Activated CD4-positive, CD25-positive, alpha-beta regulatory T cell treated with anti-CD3 and anti-CD28 coated beads, Interleukin-2, amount 50 U/mL, for 72 hours (primary cell): ENCODE measurements at places on chromosomes 13 and 19.

DNA sequence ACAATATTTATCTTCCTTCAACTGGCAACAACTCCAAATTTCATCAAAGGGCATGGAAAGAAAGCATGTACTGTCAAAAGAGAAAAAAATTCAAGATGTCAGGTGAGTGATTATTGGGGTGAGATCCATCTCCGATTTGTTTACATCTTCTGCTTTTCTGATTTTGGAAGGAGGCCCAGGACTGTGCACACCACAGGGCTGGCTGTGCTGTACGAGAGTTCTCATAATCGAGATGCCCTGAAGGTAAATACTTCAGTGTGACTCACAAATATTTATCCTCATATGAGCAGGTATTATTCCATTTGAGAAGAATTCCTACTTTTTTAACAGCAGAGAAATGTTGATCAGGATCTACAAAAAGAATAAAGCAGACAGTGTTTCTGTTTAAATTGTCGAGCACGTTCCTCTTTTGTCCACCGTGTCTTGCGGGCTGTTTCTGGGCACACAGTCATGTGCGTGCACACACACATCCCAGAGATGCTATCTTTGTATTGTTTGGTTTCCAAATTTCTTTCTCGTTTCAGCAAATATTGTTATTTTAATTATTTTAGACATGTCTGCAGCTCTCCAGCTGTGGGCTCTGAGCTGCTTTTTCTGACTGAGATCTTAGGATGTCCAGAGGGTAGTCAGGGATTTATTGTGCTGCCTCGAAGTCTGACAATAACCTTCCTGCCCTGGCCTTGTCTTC is 103.8 kb downstream of the KL start:
- DNase-seq = no peak

DNA sequence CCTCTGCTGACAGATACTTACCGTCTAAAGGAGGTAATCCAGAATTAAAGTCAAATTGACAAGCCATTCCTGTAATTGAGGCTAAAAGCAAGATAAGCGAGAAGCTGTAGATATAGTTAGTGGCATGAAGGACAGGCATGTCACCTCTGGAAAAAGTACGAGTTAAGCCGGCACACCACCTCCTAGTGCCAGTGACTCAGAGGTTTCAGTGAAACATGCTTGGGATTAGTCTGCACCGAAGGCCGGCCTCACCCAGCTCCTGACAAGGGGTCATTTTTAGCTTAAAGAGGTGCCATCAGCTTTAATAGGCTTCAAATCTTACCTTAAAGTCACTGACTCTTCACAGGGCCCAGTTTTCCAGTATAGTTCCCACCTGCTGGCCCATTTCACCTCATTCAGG is 838.0 kb downstream of the UQCRFS1 start:
- no peak for DNase-seq

- no peak for DNase-seq
Observed at GRCh38 chr19:49911381-49912145, 14.9 kb upstream of the IL4I1 start.

GRCh38 chr13:25678398-25678797 is 306.6 kb downstream of the ATP8A2 start:
- DNase-seq = no peak

DNA sequence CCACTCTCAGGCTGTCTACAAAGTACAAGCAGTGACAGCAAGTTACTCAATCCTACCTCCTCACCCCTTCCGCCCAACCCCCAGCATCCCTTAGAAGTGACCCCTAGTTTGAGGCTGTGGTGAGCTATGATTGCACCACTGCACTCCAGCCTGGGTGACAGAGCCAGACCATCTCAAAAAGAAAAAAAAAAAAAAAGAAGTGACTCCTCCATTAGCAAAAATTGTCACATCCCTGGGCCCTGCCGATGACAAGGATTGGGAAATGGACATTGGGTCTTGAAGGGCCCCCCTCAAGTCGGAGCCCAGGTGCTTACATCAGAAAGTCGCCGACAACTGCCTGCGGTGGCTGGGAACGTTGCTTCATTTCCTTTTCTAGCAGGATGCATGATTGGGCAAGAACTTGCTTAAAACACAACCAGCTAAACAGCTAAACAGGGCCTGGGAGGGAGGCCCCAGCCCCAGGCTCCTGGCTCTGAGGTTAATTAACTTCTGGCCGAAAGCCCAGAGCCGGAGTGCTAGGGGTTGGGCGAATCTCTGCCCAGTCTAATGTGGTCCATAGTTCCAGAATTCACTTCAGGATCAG is 15.3 kb downstream of the RAB3D start:
- DNase-seq = no peak

DNA sequence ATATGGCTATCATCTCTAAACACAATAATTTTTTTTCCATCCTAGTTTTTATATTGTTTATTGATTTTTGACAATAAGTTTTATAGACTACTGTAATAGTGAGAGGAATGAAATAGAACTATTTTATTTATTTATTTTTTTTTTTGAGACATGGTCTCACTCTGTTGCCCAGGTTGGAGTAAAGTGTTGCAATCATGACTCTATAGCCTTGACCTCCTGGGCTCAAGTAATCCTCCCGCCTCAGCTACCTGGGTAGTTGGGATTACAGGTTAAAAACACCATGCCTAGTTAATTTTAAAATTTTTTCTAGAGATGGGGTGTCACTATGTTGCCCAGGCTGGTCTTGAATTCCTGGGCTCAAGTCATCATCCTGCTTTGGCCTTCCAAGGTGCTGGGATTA is 8.5 kb upstream of the ZNF442 start:
- no peak for DNase-seq

DNA sequence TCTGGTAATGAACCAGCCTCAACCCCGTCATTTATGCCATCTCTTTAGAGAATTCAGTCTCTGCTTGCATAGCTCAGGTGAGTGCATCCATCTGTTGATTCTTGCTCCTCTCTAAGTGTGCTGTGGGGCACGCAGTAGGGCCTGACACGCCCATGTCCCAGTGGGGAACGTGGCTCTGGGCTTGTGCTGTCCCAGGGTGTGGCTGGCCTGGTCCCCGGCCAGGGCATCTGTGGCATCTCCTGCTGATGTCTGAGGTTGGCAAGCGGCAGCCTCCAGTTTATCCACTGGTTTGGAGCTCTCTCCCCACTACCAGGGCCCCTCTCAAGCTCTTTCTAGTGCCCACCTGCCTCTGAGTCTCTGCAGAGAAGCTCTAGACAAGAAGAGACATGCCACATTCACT is 146.6 kb upstream of the GJB6 start:
- DNase-seq = no peak

DNA sequence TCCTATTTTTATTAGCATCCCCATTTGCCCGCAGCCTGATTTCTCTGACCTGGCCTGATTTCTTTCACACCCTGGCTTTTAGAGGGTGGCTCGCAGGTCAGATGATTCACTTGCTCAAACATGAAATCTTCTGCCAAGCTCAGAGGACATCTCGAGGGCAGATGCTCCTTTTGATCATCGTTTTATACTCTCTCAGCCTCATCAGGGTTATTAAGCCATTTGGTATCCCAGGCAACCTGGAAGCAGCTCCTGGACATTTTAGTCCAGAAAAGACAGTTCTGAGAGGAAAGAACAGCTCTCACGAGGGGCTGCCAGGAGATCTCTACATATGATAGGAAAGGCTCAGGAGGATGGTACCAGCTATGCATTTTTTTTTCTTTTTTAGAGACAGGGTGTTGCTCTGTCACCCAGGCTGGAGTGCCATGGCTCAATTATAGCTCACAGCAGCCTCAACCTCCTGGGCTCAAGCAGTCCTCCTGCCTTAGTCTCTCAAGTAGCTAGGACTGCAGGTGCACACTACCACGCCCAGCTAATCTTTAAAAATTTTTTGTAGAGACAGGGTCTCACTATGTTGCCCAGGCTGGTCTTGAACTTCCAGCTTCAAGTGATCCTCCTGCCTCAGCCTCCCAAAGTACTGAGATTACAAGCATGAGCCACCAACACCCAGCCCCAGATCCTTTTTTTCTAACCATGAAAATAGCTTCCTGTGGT is 165.4 kb downstream of the KATNAL1 start:
- no peak for DNase-seq

GRCh38 chr19:313169-313987 is 22.2 kb upstream of the PLPP2 start:
- DNase-seq = no peak

DNA sequence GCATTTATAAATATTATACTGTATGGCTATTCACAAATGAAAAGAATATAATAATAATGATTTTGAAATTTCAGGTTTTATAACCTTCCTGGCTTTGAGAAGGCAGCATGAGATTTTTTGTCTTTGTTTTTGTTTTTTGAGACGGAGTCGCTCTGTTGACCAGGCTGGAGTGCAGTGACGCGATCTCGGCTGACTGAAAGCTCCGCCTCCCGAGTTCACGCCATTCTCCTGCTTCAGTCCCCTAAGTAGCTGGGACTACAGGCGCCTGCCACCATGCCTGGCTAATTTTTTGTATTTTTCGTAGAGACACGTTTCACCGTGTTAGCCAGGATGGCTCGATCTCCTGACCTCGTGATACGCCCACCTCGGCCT is 64.1 kb downstream of the ZNF429 start:
- peak; percentile 44 for DNase-seq

GRCh38 chr13:112669881-112670499 is 19.8 kb upstream of the ATP11A start:
- DNase-seq = no peak

DNA sequence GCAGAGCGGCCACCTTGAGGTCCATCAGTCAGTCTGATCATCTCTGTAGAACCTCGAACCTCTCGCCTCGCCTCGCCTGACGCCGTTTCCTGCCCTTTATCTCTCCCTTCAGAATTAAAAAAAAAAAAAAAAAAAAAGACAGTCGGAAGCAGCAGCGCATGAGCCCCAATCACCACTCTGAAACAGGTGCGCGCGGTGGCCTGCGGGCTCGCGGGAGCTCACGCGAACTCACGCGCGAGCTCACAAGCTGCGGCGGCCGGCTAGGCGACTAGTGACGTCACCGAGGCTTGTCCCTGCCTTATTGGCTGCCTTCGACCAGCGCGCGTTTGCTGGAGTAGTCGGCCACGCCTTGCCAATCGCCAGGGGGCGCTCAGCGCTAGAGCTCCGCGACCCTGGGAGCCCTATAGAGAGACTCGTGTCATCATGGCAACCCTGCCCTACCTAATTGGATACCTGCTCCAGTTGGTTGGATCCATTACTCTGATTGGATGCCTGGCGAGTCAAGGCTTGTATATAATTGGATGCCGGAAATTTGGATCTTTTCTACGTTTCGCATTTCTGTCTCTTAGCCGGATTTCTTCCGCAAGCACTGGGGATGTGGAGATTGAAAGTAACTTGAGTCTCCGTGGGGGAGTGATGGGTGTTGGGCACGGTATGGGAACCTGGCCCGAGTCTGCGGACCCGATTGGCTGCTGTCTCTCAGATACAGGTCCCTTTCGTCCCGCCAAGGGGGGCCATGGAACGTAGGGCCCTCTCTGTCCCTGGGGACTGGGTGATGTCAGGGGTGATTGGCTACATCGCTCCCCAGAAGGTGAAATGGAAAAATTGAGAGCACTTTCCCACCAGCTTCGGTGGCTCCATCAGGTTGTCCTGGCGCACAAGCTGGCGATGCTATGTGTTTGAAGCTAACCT is 31.6 kb downstream of the SYT3 start:
- peak; percentile 80 for DNase-seq

- DNase-seq = no peak
Observed at GRCh38 chr13:97749174-97749573, 204.3 kb upstream of the IPO5 start.

DNA sequence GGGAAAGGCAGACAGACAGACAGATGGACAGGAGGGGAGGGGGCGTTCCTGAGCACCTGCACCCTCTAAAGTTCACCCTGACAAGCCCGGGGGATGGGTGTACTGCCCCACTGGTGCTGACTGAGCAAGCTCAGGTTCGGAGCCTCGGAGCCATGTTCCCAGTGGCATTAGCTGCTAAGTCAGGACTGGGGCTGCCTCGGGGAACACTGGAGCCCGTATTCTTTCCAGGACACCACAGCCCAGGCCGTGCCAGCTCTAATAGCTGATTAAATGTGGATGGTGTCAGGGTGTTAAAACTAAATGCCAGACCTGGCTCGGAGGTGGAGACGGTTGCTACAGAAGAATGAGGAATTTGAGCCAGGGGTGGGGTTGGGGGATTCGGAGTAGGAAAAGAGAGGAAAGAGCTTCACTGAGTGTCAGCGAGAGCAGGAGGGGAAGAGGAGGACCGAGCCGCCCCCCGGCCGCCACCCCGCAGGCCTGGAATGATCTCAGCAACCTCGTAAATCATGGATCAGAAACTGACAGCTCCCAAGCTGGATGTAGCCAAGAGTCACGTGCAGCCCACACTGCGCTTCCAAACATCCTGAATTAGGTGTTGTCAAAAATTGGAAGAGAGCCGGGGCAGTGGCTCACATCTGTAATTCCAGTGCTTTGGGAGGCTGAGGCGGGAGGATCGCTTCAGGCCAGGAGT is 10.4 kb downstream of the MAP2K2 start:
- DNase-seq = no peak

DNA sequence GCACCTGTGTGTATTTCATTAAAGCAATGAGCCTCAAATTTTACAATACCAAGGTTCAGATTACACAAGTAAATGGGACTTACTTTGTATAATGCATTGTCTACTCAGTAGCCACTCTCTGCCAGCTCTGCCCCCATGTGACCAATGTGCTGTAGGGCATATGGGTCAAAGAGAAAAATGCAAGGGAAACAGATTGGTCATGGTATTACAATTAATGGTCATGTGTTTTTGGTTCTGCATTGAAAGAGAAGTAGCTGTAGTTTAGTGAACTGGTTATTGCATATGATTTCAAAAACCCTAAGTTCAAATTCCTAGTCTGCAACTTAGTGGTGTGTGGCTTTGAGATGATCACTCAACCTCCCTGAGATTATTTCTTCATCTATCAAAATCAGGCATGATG is 545.4 kb downstream of the SUCLA2 start:
- no peak for DNase-seq

- DNase-seq = no peak
Observed at GRCh38 chr13:41188584-41188983, 5.8 kb downstream of the KBTBD7 start.

DNA sequence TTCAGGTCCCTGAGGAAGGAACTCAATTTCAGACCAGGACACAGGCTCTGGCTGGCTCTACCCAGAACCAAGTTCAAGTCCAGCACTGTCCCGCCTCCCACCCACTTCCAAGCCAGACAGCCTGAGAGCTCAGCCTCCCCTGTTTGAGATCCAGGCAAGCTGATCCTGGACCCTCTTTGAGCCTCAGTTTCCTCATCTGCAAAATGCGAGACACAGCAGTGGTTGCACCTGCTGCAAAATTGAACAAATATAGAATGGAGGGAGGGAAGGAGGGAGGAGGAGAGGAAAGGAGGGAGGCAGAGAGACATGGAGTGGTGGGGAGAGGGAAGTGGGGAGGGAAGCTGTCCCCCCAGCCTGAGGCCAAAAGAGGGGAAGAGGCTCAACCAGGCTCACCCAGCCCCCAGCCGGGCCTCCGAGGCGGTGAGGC is 751 bp downstream of the TMEM221 start:
- no peak for DNase-seq
